Posterior vena cava (tissue), 2 donors: ENCODE measurements at places on chromosomes 5 and 9. TPM values are rescaled to one million over a fixed set of nuclear protein-coding genes. Genes with fewer than 3 reads are reported as not detected.
A peak's percentile ranks its signal among the peaks of the same experiment; 100 is the strongest.

GRCh38 chr5:101091902-101092301 is 188.8 kb upstream of the ST8SIA4 start:
- no peak for DNase-seq

DNA sequence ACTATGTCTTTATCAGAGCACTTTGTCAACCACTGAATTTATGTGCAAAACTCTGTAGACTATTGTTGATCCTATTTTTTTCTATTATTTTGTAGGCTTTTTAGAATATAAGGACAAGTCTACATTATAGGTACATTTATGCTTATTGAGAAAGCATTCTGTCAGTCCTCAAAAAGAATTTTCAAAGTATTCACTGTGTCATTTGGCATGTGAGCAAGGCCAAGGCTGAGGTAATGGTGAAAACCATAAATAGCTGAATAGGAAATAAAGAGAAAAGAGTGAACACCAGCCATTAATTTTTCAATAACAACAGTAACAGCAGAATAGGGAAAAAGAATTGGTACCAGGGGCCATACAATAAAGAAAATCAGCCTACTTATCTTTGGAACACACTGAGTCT is 21.0 kb downstream of the SKIC3 start:
- no peak for DNase-seq

GRCh38 chr5:156920042-156920860 is 42.8 kb downstream of the TIMD4 start:
- no peak for DNase-seq

- DNase-seq = no peak
These were observed 3.3 kb downstream of the FGFR4 start for GRCh38 chr5:177089825-177090641.

GRCh38 chr5:179618923-179619554 is 4.4 kb downstream of the HNRNPH1 start:
- DNase-seq = no peak

DNA sequence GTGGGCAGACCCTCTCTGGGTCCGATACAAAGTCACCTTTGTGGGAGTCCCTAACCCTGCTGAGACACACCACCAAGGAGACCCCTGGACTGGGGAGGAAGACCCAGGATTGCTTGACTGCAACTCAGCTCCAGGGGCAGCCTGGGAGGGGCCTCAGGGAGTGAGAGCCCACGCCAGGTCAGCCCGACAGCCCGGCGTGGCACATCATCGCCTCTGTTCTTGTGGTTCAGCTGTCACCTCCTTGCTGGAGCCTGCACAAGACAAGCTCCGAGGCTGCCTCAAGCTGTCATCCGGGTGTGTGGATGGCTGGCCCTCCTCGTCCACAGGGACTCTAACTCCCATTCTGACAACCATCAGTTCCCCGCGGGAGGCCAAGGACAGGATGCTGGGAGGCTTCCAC is 133.6 kb downstream of the ZNF354C start:
- DNase-seq = no peak

DNA sequence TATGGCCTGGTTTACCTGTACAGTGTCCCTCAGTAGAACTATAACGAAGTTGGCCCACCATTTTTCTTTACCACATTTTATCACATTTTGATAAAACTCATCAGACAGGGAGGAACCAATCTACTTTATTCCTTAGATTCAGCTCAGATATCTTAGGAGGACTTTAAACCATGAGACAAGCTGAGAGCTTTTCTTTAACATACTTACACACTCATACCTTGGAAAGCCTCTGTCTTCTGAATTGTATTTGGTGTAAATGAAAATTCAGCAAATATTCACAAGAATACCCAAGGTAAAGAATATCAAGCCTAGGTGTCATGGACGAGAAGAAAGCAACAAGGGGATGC is 313.2 kb downstream of the ENC1 start:
- DNase-seq = no peak

DNA sequence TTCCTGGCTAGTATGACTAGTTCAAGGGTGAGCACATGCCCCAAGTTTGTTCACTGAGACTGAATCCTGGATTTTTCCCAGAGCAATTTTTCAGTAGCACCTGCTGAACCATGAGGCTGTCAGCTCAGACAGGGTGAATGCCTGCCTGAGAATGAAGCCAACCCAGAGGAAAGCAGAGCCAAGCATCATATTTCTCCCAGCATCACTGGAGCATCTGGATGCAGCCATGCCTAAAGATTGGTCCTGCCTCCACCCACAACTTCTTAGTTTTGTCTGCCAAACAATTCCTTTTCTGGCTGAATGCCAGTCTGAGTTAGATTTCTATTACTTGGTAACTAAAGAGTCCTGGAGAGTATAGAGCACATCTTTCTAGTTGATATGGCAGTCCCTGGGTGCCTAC is 343.6 kb downstream of the CSNK1G3 start:
- DNase-seq = no peak

DNA sequence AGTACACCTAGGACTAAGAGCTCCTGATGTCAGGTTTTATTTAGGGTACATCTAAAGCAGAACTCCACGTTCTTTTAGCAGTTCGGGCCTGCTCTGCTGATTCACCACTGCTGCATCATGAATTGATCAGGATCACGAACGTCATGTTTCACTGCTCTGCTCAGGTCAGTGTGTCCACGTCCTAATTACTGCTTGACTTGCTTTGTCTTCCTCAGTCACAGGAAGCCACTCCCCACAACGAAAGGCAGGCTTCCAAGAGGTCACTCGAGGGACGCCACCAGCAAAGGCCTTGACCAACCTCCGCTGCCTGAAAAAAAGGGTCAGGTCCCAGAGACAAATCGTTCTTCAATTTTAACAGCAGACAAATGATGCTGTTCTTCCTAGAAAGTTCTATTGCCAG is 40.3 kb downstream of the CTNND2 start:
- DNase-seq = no peak

DNA sequence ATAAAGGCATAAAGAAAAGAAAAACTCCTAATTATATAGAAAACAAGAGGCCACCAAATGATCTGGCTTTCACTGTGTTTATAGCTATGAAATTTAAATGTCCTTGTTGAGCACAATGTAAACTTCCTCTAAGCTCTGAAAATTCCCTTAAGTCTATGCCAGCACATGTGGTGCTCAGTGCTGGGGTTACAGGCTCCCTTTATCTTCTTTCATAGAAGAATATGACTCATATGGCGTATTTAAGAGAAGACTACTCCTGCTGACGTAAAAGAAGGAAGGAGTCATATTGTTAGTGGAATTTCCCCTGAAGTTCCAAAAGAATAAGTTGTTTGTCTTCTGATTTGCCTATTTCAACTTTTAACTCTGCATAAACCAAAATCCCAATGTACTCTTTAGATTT is 30.4 kb downstream of the RNF145 start:
- DNase-seq = no peak

GRCh38 chr9:136117916-136118319 is 757 bp downstream of the TMEM250 start:
- DNase-seq = no peak

GRCh38 chr5:180494510-180495181 is 467 bp downstream of the CNOT6 start:
- DNase-seq = peak; percentile 87

GRCh38 chr9:87682085-87682484 is 43.8 kb upstream of the CTSL start:
- DNase-seq = no peak

- no peak for DNase-seq
These were observed 26.9 kb upstream of the MEGF9 start for GRCh38 chr9:120741191-120741590.

- DNase-seq = no peak
These were observed 31.4 kb upstream of the PHYKPL start for GRCh38 chr5:178264044-178264443.

DNA sequence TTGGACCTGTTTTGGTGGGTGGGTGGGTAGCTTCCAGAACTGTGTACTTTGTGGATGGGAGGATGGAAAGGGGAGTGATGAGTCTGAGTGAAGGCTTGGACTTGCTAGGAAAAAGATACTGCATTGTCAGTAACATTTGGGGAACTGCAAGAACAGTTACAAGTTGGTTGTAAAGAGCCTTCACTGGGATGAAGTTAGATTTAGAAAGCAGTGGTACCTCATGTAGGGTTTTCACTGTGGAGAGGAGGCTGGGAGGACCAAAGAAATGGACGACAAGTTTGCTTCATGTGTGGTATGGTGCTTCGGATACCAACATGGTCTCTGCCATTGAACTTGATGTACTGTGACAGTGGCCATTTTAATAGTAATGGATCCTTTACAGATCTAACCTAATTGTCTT is 50.3 kb downstream of the RAD23B start:
- DNase-seq = no peak

- no peak for DNase-seq
These were observed 55.6 kb downstream of the FANCC start for GRCh38 chr9:95261890-95262289.

DNA sequence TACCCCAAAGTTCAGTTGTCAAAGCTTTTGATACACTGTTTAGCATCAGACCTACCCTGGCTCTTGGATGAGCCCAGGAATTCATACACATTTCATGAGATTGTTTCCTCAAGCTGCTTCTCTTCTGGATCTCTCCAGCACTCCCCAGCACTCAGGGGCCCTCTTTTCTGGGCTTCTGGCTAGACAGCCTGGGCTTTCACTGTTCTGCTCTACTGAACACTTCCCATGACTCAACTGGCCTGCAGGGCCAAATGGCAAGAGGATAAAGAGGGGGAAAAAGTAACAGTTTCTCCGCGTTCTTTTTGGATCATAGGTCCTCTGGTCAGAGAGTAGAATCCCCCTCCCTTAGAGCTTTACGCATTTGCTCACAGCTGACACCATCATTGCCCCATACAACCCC is 20.9 kb upstream of the LURAP1L start:
- no peak for DNase-seq

DNA sequence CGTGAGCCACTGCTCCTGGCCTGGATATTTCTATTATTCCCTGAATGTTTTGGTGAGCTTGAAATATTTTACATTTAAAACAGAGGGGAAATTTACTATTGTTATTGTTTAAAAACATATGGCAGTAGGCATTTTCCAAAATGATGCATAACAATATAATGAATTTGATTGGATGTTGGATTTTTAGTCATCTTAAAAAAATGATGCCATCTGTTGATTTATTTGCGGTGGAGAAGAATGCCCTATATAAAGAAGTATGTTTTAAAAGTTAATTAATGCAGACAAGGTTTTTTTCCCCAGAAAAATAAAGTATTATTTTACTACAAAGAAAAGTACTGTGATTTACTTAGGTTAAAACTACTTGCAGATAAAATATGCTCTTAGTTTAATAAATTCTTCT is 33.4 kb upstream of the ARRDC3 start:
- DNase-seq = no peak

DNA sequence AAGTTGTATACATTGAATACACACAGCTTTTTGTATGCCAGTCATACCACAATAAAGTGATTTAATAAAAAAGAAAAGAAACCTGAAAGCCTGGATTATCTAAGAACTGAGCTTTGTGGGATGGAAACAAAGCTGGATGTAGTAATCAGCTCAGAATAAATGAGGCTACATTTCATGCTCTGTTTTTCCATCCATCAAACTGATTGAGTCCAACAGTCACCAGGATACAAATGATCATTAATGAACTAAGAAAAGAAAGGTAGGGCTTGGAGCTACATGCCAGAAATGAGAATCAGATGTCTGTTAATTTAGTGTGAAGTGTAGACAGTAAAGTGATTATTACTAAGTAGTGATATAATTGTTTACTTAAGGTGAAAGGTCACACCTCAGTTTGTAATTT is 109.8 kb upstream of the TARS1 start:
- no peak for DNase-seq

GRCh38 chr5:160312960-160313727 is 780 bp upstream of the CCNJL start:
- DNase-seq = no peak

- no peak for DNase-seq
These were observed 2.6 kb downstream of the INVS start for GRCh38 chr9:100101608-100102007.

- no peak for DNase-seq
These were observed 36.6 kb downstream of the DMRT3 start for GRCh38 chr9:1013021-1013420.

- no peak for DNase-seq
These were observed 43.9 kb upstream of the SAP30L start for GRCh38 chr5:154401931-154402330.

GRCh38 chr5:107652408-107652807 is 18.3 kb downstream of the EFNA5 start:
- DNase-seq = no peak

DNA sequence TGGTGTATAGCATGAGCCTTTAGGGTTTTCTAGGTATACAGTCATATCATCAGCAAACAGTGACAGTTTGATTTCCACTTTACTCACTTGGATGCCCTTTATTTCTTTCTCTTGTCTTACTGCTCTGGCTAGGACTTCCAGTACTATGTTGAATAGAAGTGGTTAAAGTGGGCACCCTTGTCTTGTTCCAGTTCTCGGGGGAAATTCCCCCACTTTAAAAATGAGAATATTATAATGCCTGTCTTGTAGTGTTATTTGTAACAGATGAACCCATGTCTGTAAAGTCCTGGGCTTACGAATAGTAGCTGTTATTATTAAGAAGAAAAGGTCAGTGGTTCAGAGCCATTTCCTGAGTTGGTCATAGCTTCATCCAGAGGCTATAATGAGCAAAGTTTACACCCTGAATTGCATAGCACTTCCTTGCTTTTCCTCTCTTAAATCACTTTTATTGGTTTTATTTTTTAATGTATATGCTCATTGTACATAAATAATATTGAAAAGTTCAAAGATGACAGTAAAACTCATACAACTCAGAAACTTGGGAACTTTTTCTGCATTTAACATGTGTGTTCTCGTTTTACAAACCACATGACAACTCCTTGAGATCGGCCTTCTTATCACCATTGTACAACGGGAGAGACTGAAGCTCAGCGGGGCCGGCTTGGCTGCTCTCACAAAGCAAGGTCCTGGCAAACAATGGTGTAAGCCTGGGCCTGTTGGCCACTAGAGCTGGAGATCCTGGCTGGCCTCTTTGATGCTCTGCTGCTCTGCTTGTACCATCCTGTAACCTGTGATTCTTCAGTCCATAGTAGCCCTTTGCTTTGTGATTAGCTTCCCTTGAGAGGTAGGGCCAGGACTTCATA is 85.2 kb downstream of the CYFIP2 start:
- no peak for DNase-seq

DNA sequence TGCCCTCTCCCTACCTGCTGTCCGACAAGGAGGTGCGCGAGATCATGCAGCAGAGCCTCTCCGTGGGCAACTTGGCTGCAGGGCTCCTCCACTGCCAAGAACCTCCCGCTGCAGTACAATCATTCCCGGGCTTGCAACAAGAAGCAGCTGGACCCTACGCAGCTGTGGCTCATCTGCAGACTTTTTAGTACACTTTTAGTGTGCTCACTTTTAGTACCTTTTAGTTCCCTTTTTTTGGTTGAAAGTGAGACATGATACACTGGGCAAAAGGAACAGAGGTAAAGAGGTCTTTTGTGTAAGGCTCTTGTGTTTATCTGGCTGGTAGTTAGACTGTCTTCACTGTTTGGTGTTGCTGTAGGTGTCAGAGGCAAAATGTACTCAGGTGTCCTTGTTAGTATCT is 58.1 kb upstream of the SPTLC1 start:
- DNase-seq = no peak

PAX5 gene
- 0.46 TPM for total RNA-seq

RABL6 gene
- total RNA-seq = 49.8 TPM

GABRA6 gene
- total RNA-seq = not detected

TMEM252 gene
- not detected for total RNA-seq

C5orf46 gene
- 1.9 TPM for total RNA-seq

SPINK4 gene
- not detected for total RNA-seq

POU5F2 gene
- total RNA-seq = 2.0 TPM

BNIP1 gene
- 11.6 TPM for total RNA-seq

TAF11L7 gene
- total RNA-seq = not detected

MYO10 gene
- 8.5 TPM for total RNA-seq

ENHO gene
- total RNA-seq = 0.24 TPM
